T-helper 2 cell treated with Interferon-gamma antibody and Interleukin-4, amounts not matched to agents 100 ng/mL and 5 ng/mL, for 36 hours (primary cell): ENCODE measurements at places on chromosomes 6 and 20. TPM values are rescaled to one million over a fixed set of nuclear protein-coding genes. Genes with fewer than 3 reads are reported as not detected.

The FGD2 gene
- 2.0 and 2.6 TPM in 2 replicates for total RNA-seq

The DPPA5 gene
- not detected in 2 replicates for total RNA-seq

The OOEP gene
- total RNA-seq = 0.66 and 0.84 TPM in 2 replicates

The IPCEF1 gene
- total RNA-seq = 9.5 and 10.2 TPM in 2 replicates

The SAMD10 gene
- total RNA-seq = 21.8 TPM in 2 replicates

The ULBP2 gene
- total RNA-seq = 0.16 and 0.50 TPM in 2 replicates

The WFDC5 gene
- not detected in 2 replicates for total RNA-seq

The STMN3 gene
- 25.9 and 27.3 TPM in 2 replicates for total RNA-seq

The RAMACL gene
- total RNA-seq = 0.14 and 0.20 TPM in 2 replicates
